SJCRH30 (cell line): ENCODE measurements at places on chromosomes 3 and 15. TPM values are rescaled to one million over a fixed set of nuclear protein-coding genes. Genes with fewer than 3 reads are reported as not detected.

- DNase-seq: no peak
Measured at GRCh38 chr3:25903371-25904129, 113.7 kb downstream of the OXSM start.

- no peak for DNase-seq
Measured at GRCh38 chr3:16728770-16729745, 123.8 kb upstream of the DAZL start.

DNA sequence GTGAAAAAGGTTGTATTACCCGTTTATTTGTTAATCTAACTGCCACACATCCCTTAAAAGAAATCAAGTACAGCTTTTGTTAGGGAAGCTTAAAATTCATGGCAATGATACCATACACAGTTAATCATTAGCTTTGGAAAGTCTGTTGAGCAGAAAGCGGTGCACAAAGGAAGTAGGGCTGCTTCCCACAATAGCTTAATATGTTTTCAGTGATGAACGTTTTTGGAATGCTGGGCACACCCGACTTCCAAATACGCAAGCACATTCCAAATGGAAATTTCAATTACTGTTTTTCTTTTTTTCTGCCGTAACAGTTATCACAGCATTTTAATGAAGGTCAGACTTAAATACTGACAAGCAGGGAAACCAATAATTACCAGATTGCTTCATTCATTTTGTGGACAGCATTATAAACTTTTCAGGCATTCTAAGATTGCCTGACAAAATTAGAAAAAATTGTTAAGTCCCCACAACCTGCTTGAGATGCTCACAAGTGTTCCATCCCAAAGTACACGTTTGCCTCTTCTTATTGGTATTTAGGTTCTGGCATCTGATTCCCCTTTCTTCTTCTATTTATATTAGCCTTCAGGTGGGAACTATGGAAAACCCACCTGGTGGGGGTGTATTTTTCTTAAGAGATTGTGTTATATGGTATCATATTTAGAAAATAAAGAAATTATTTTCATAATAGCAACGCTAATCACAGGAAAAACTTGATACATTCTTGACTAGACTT is 1.1 kb upstream of the ECT2 start:
- peak; percentile 3 for DNase-seq

- DNase-seq: no peak
Measured at GRCh38 chr15:101526442-101526841, 36.9 kb upstream of the PCSK6 start.

GRCh38 chr3:24748520-24748919 is 253.9 kb upstream of the THRB start:
- no peak for DNase-seq

GRCh38 chr15:50137893-50138292 is 18.9 kb upstream of the ATP8B4 start:
- no peak for DNase-seq

- DNase-seq: peak; percentile 17
Measured at GRCh38 chr15:51227940-51228732, 110.3 kb downstream of the CYP19A1 start.

DNA sequence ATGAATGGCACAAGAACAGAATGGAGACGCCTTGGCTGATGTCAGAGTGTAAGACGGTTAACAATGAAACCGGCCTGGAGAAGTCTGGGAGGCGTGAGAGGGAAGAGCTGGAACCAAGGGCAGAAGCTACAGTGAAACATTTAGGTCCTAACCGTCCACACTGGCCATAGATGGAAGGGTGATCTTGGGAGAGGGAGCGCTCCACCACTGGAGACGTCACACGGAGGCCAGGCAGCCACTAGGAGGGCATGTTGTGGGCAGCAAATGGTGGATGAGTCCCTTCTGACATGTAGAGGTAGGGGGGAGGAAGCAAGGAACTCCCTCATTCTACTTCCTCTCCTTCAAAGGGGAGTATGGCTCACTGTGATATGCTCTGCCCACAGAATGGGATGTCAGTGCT is 23.8 kb downstream of the FEM1B start:
- no peak for DNase-seq

GRCh38 chr3:185207931-185208746 is 45.7 kb downstream of the EHHADH start:
- no peak for DNase-seq

- no peak for DNase-seq
Measured at GRCh38 chr3:138072796-138073195, 42.6 kb downstream of the DZIP1L start.

DNA sequence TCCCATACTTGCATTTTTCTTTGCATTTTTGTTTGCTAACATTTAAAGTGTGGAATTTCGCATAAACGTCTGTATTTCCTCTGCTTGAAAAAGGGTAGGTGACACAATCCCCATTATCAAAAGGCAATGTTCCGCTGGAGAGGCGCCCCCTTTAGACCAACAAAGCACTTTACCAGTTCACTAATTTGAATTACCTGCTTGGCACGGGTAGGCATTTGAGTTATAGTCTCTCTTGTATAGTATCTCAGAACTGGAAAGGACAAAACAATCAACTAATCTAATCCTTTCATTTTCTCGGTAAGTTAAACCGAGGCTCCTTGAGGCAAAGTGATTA is 775 bp upstream of the CCDC39 start:
- DNase-seq: peak; percentile 38

DNA sequence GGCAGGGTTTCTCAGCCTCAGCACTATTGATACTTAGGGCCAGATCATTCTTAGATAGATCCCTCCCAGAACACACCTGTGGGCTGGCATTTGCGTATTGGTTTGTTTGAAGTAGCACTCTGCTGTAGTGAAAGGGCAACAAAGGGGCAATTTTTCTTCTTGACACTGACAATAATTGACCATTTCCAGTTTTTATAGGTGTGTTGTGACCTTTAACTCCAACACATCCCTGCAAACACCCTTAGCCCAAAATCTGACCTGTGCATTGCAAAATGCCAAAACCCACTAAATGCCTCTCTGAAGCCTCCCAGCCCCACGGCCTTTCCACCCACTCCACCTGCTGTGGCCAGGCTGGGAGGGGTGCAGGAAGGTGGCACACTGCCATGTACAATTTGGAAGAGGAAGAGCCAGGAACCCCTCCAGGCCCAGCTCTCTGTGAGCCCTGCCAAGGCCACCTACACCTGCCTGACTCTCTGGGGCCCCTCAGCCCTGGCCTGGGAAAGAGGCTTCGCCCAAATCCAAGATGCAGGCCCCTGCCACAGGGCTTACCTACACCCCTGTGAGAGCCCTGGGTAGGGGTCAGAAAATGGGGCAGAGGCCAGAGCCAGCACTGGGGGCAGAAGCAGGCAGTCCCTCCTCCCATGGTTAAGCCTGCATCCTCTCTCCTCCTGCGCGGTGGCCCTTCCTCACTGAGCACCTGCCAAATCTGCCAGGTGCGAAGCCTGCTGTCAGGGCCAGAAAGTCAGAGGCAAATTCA is 9.6 kb upstream of the CYP11A1 start:
- no peak for DNase-seq

- DNase-seq: no peak
Measured at GRCh38 chr15:59329570-59330350, 42.9 kb downstream of the MYO1E start.

- peak; percentile 42 for DNase-seq
Measured at GRCh38 chr15:68228143-68228970, 1.2 kb downstream of the CLN6 start.

GRCh38 chr15:90865702-90866101 is 2.7 kb upstream of the FURIN start:
- no peak for DNase-seq

- DNase-seq: no peak
Measured at GRCh38 chr15:39443659-39444219, 137.1 kb upstream of the THBS1 start.

GRCh38 chr3:174945951-174946350 is 86.8 kb downstream of the NAALADL2 start:
- DNase-seq: no peak

Gene ATP11B
- 69.7 and 73.9 TPM in 2 replicates for total RNA-seq

Gene ZMYND10
- total RNA-seq: 0.73 and 0.99 TPM in 2 replicates
